ENCODE measurements at places on chromosomes 11 and 22. TPM values are rescaled to one million over a fixed set of nuclear protein-coding genes. Genes with fewer than 3 reads are reported as not detected.

SGSM1 gene
- 10.1 TPM for total RNA-seq

NPAS4 gene
- 10.1 TPM for total RNA-seq

CNGA4 gene
- 0.25 TPM for total RNA-seq

SLC1A2 gene
- 192 TPM for total RNA-seq

C22orf23 gene
- total RNA-seq, result 0.25 TPM

RAB3IL1 gene
- 3.7 TPM for total RNA-seq

TRIM6 gene
- total RNA-seq, result 0.25 TPM

GRM5 gene
- total RNA-seq, result 141 TPM

BTG4 gene
- not detected for total RNA-seq

C11orf86 gene
- not detected for total RNA-seq

TRPC6 gene
- total RNA-seq, result 4.2 TPM

Measured in temporal lobe (tissue), 4 donors.